ENCODE measurements at places on chromosomes 2 and 18. TPM values are rescaled to one million over a fixed set of nuclear protein-coding genes. Genes with fewer than 3 reads are reported as not detected.

BCL11A gene
- total RNA-seq = 0.38 TPM

RESP18 gene
- not detected for total RNA-seq

RIT2 gene
- total RNA-seq = not detected

COBLL1 gene
- 5.2 TPM for total RNA-seq

DIPK1C gene
- not detected for total RNA-seq

RAD51AP2 gene
- total RNA-seq = not detected

Measured in vein endothelial cell (primary cell).